ENCODE measurements at places on chromosomes 12 and 14.

DNA sequence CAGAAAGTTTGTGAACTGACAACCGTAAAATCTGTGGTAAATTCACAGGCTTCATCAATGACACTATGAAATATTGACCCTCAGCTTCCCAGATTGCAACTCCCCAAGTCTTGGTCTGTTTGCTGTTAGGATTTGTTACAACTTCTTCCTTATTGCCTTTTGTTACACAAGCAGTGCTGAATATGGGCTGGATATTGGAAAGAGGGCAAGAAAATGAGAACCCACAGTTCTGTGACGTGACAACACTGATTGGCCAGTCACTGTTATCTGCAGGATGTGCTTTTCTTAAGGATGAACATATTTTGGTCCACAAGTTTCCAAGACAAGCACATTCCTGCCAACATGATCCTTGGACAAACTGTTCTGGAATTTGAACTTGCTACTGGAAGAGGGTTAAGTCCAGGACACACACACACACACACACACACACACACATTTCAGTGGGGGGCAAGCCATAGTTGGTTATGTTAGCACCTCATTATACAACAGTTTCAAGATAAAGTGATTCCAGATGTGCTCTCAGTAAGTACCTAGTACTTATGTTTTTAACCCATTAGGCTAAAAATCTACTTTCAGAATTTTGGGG is 16.6 kb upstream of the SLC38A2 start:
- no peak for DNase-seq

- DNase-seq = no peak
Measured at GRCh38 chr12:118219106-118219505, 83.2 kb downstream of the PEBP1 start.

DNA sequence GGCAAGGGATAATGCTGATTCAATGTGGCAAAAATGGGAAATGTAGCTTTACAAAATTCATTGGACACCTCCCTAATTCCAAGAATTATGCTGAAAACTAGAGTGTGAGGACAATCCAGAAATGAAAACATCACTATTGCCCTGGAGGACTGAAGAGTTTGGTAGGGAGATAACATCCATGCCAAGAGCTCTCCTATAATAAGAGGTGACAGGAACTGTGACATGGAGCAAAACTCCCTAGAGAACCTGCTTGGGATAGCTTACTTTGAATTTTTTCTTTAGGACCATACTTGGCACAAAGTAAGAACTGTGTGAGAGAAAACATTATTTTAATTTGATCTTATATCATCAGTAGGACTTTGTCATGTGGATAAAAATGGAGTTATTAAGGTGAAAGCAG is 48.9 kb downstream of the STON2 start:
- no peak for DNase-seq

DNA sequence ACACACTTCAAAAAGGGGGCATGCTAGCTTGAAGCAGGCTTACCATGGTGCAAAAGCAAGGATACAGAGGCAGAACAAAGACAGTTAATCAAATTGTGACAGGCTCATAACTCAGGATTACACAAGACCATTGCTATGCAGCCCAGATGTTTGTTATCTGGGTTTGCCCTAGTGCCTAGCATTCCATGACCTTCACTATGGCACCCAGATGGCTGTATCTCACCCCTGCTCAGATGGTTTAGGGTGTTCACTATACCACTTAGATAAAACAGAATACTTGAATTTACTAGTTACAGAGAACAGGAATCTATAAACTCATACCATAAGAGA is 56.2 kb downstream of the SDR9C7 start:
- DNase-seq = no peak

GRCh38 chr14:72701237-72701565 is 192.7 kb downstream of the DPF3 start:
- DNase-seq = no peak

DNA sequence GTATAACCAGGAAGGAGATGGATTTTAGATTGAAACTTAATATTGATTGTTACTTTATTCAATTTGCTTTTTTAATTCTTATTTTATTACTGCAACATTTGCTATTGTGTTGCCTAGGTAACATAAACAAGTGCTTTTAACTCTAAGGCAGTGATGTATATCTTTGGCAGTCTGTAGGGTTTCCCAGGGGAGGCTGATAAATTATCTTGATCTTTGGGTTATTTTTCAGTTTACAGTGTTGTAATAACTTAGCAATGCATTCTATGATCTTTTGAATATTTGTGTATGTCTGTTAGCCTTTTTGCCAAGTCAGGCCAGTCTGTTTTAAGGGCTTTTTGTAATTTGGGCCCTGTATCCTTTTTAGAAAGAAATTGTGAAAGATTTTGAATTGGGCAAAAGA is 7.8 kb upstream of the DTD2 start:
- DNase-seq = no peak

DNA sequence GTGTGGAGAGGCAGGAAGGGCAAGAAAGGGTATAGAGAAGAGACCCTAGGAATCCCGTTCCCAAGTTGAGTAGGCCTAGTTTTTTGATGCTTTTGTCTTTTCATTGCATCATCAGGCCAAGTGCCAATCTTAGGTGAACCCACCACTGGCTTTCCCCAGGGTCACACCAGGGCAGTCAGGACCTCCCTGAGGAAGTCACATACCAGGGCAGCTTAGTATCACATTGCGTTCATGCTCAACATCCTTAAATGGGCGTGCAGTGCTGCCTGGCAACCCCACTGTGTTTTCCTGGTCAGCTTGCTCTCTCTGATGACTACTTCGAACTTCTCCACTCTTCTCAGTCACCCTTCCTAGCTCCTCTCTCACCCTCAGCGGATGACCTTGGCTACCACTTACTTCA is 9.0 kb downstream of the ASIC1 start:
- peak; percentile 32 for DNase-seq

GRCh38 chr14:72894623-72895378 is 900 bp upstream of the DPF3 start:
- DNase-seq = peak; percentile 38

DNA sequence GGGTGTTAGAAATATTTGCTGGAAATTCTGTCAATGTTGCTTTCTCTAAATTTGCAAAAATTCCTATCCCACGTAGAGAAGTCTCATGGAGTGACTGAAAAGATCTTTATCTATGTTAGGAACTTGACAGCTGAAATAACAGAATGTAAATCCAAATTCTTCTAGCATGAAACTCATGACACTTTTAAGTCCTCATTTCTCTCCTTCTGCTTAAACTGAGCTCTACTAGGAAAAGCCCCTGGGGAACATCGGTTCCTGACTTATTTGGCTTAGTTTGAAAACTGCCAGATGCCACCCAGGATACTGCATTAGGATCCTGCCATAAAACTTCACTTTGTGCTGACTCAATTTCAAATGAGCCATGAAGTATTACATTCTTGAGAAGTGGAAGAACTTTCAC is 426.0 kb downstream of the GALC start:
- no peak for DNase-seq

DNA sequence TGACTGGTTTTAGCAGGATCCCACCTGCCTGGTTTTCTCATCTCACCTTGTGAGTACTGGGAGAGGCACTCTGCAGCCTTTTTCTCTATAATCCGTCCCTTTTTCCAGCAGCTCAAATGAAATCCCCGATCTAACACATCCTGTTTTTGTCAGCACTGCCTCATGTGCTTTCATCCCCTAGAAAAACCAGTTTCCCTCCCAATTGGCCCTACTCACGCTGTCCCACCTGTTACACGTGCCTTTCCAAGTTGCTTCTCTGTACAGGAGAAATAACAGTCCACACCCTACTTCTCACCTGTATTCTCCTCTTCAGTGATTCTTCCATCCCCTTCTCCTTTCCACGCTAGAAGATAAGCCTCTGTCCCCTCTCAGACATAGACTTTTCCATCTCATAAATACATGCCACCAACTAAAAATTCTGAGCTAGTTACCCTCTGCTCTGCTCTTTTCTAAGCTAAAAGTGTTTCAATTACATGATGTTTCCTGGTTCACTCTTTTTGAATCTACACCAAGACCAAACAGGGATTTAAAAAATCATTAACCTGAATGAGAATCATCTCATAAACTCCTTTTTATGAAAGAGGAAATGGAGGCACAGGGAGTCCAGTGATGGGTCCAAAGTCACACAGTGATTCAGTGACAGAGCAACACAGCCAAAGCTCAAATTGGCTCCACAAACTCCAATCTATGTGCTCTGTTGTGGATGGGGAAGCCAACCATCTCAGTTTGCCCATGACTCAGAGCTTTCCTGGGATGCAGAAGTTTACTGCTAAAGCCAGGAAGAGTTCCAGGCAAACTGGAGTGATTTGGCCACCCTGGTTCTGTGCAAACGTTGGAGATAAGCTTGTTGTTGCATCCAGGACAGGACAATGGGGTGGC is 240.0 kb upstream of the TMEM132C start:
- DNase-seq = peak; percentile 66

- no peak for DNase-seq
Measured at GRCh38 chr12:101969-102878, 35.7 kb downstream of the IQSEC3 start.

- no peak for DNase-seq
Measured at GRCh38 chr12:29734305-29734704, 49.4 kb downstream of the TMTC1 start.

GRCh38 chr12:66351301-66351700 is 49.0 kb downstream of the HELB start:
- DNase-seq = no peak

- DNase-seq = no peak
Measured at GRCh38 chr12:6549684-6550151, 6.1 kb downstream of the IFFO1 start.

- DNase-seq = no peak
Measured at GRCh38 chr14:21860172-21860571, 186.6 kb upstream of the OR4E1 start.

- no peak for DNase-seq
Measured at GRCh38 chr12:96806272-96806671, 100.8 kb upstream of the NEDD1 start.

DNA sequence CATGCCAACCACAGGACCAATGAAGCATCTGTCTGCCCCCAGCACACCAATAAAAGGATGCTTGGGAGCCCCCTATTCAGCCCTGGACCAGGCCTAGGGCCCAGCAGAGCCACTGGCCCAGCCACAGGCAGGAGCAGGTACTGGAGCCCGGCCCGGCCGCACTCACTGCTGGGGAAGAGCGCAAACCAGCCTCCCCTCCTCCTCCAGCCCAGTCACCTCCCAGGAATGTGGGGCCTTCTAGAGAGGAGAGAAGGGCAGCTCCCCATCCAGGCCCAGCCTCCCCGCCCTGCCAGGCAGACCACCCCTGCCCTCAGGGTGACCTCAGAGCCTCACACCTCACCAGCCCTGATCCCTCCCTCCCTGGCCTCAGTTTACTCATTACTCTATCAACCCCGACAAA is 56.2 kb downstream of the CCNK start:
- peak; percentile 48 for DNase-seq

GRCh38 chr14:35818346-35819115 is 7.6 kb upstream of the BRMS1L start:
- peak; percentile 32 for DNase-seq

DNA sequence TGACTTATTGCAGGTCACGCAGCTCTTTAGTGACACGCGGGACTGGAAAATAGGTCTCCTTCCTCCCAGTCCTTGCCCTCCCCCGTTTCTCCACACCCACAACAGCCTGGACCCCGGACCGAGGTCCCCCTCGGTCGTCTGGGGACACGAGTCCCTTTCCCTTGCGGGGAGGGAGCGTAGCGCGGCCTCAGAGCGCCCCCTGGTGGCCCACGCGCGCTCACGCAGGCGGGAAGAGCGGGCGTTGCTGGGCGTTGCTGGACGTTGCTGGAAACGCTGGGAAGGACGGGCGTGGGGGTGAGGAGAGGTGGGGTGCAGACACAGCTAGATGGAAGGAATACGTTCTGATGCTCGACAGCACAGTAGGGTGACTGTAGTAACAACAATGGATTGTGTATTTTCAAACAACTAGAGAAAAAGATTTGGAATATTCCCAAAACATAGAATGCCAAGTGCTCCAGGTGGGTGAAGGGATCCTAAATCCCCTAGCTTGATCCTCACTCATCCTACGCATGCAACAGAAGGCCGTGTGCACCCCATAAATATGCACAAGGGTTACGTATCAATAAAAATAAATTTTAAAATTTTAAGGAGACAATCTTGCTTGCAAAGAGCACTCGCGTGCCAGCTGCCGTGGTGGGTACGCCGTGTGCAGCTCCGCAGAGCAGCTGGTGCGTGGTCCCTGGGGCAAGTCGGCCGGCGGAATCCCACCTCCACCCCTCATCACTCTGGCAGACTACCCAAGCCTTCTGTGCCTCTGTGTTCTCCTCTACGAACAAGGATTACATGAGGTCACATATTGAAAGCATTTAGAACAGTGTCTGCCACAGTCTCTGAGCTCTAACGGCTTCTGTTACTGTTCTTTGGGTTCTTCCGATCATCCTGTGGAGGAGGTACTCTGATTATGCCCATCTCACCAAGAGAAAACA is 87.4 kb downstream of the B4GALNT3 start:
- peak; percentile 73 for DNase-seq

All from transverse colon (tissue), 4 donors.